MM.1S (cell line): ENCODE measurements at places on chromosomes 1 and 21.

DNA sequence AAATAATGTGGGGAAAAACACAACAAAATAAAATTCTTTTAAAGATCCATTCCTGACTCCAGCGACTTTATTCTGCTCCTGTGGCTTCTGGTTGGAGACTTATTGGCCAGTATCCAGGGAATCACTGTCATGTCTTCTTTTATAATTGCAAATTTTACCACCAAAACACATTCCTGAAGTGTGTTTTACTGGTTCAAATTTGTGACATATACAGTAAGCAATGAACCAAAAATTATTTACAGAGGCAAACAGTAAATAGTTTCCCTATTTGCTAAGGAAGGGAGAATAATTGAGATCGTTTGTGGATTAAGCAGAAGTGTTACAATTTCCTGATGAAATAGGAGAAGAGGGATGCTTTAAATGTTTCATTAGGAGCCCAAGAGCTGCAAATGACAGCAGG, 118.7 kb downstream of the ZNF281 start:
- H3K4me1 ChIP-seq: no peaks in the 10 kb centered on the region
- no peaks in the 10 kb centered on the region for H3K36me3 ChIP-seq
- H3K4me3 ChIP-seq: no peak overlapping the region
- no peak for DNase-seq

GRCh38 chr1:12593621-12594066, 24.4 kb downstream of the DHRS3 start:
- H3K27me3 ChIP-seq: peaks cover 14% of the 10 kb centered on the region
- H3K27ac ChIP-seq: no peak overlapping the region
- H3K4me1 ChIP-seq: no peaks in the 10 kb centered on the region
- no peaks in the 10 kb centered on the region for H3K36me3 ChIP-seq
- DNase-seq: no peak

GRCh38 chr1:183270541-183271141, 84.6 kb downstream of the LAMC2 start:
- H3K4me1 ChIP-seq: no peaks in the 10 kb centered on the region
- H3K27me3 ChIP-seq: no peaks in the 10 kb centered on the region
- no peak overlapping the region for H3K4me3 ChIP-seq
- no peaks in the 10 kb centered on the region for H3K36me3 ChIP-seq

DNA sequence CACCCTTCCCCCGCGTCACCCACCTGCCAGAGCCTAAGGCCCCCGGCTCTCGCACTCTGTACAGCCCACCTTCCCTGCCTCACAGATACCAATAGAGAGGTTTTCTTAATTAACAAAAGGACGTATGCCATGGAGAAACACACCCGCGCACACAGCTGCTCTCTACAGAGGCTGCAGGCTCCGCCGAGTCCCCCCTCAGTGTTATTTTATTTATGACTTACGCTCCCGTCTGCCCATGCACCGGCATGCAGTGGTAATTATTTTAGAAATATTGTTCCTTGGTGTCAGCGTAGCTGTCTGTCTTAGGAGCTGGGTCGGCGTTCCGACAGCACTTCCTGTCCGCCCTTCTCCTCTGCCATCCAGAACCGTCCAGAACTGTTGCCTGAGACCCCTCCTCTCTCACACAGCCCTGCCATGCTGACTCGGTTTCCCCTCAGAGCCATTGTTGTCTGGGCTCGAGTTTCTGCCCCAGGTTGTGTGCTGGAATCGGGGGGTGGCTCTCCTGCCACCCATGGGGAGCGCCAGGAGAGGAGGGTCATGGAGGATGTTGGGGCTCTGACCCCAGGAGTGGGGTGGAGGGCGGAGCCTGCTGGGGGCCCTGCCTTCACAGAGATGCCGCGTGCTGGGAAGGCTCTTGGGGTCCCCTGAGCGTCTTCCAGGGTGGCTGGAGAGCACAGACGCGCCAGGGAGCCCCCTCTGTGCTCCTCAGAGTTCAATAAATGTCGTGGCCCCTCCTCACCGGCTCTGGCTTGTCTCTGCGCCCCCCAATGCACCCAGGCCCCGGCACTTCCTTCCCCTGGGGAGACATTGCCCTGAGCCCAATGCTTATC, 39.6 kb upstream of the COL6A1 start:
- H3K27ac ChIP-seq: no peak overlapping the region
- H3K4me3 ChIP-seq: no peak overlapping the region
- peaks cover 92% of the 10 kb centered on the region for H3K27me3 ChIP-seq

DNA sequence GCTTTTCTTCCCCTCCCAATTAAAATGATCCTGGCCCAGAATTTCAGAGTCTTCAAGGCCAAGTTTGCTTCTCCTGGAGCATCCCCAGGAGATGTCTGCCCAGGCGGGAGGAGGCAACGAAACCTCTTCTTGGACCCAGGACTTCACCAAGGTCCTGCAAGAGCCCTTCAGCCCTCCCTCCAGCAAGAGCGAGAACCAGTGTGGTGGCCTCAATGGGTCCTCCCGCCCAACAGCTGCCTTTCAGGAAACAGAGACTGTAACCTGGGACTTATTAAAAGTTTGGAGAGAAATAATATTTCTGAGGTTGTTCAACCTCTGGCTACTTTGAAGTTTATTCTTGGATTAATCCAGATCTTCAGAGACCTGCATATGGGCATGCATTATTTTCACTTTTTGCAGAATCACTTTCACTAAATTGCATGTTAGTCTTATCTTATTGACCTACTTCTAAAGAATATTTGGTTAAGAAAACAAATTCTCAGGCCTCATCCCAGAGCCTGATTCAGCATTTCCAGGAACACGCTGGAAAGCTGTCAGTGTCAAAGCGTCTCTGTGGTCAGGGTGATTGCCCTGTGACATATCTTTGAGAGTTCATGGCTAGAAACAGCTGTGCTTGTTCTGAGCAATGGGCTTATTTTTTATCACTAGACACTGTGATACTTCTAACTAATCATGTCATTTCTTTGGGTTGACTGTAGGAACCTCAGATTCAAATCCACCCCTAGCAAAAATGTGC, 66.0 kb upstream of the CLDN14 start:
- no peaks in the 10 kb centered on the region for H3K36me3 ChIP-seq
- peaks cover 18% of the 10 kb centered on the region for H3K4me1 ChIP-seq
- H3K4me3 ChIP-seq: no peak overlapping the region
- no peak for DNase-seq
- no peaks in the 10 kb centered on the region for H3K27me3 ChIP-seq

GRCh38 chr1:68344208-68344607, 105.5 kb downstream of the RPE65 start:
- no peak overlapping the region for H3K27ac ChIP-seq
- H3K4me1 ChIP-seq: peaks cover 21% of the 10 kb centered on the region
- H3K36me3 ChIP-seq: no peaks in the 10 kb centered on the region
- no peak for DNase-seq
- no peaks in the 10 kb centered on the region for H3K27me3 ChIP-seq

GRCh38 chr1:223189903-223190724, 47.1 kb upstream of the TLR5 start:
- no peaks in the 10 kb centered on the region for H3K36me3 ChIP-seq
- peaks cover 6% of the 10 kb centered on the region; the same call in 1 of the 2 replicates for H3K4me1 ChIP-seq
- peaks cover 21% of the 10 kb centered on the region for H3K27me3 ChIP-seq
- no peak overlapping the region for H3K4me3 ChIP-seq
- DNase-seq: peak; percentile 51
- H3K27ac ChIP-seq: no peak overlapping the region

GRCh38 chr1:160569806-160570205, 9.5 kb downstream of the CD84 start:
- H3K36me3 ChIP-seq: no peaks in the 10 kb centered on the region
- no peaks in the 10 kb centered on the region for H3K4me1 ChIP-seq
- H3K27me3 ChIP-seq: no peaks in the 10 kb centered on the region
- no peak overlapping the region for H3K27ac ChIP-seq
- DNase-seq: no peak

GRCh38 chr1:56564615-56565014, 14.7 kb downstream of the PLPP3 start:
- no peak overlapping the region for H3K4me3 ChIP-seq
- H3K4me1 ChIP-seq: peaks cover 5% of the 10 kb centered on the region; the same call in 1 of the 2 replicates
- H3K27me3 ChIP-seq: no peaks in the 10 kb centered on the region
- no peak for DNase-seq
- no peak overlapping the region for H3K27ac ChIP-seq

DNA sequence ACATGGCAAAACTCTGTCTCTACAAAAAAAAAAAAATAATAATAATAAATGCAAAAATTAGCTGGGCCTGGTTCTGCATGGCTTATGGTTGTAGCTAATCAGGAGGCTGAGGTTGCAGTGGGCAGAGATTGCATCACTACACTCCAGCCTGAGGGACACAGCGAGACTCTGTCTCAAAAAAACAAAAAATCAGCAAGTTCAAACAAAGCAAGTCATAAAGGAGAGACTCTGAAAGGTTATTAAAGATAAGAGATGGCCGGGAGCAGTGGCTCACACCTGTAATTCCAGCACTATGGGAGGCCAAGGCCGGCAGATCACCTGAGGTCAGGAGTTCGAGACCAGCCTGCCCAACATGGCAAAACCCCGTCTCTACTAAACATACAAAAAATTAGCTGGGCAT, 28.8 kb downstream of the COP1 start:
- H3K27ac ChIP-seq: no peak overlapping the region
- no peak overlapping the region for H3K4me3 ChIP-seq
- H3K4me1 ChIP-seq: peaks cover 9% of the 10 kb centered on the region
- no peaks in the 10 kb centered on the region for H3K36me3 ChIP-seq
- H3K27me3 ChIP-seq: no peaks in the 10 kb centered on the region

DNA sequence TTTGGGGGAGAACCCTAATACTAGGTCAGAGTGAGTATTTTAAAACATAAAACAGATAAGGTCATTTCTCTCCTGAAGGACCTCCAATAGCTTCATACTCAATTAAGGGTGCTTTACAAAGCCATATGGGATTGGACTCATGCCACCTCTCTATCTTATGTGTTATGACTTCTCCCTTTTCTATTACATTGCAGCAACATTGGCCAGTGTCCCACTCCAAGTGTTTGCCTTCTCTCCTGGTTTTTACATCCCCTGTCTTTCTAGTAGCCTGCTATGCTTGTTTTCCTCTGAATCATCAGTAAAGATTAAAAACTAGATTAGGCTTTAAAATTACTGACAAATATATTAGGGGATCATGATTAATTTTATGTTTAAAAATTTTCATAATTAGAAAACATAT, 66.6 kb downstream of the SCMH1 start:
- H3K27me3 ChIP-seq: no peaks in the 10 kb centered on the region
- H3K4me3 ChIP-seq: no peak overlapping the region

- peaks cover 39% of the 10 kb centered on the region for H3K4me1 ChIP-seq
- no peaks in the 10 kb centered on the region for H3K27me3 ChIP-seq
- H3K4me3 ChIP-seq: no peak overlapping the region
Observed at GRCh38 chr1:202571719-202572339, 138.4 kb downstream of the SYT2 start.

DNA sequence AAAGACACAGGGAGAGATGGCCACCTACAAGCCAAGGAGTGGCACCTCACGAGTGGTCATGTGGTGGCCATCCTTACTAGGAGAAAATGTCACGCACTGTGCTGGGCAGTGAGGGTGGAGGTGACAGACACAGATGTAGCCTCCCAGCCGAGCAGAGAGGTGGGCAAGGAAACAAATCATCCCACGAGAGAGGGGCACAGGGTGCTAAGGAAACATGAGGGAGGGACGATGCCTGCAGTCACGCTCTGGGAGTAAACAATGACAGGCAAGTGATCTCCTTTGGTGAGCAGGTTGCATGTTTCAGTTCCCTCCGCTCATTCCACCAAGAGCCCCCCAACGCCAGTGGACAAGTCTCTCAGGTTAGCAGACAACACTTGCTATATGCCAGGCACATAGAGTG, 65.8 kb downstream of the CD247 start:
- no peak overlapping the region for H3K4me3 ChIP-seq
- H3K4me1 ChIP-seq: peaks cover 27% of the 10 kb centered on the region

DNA sequence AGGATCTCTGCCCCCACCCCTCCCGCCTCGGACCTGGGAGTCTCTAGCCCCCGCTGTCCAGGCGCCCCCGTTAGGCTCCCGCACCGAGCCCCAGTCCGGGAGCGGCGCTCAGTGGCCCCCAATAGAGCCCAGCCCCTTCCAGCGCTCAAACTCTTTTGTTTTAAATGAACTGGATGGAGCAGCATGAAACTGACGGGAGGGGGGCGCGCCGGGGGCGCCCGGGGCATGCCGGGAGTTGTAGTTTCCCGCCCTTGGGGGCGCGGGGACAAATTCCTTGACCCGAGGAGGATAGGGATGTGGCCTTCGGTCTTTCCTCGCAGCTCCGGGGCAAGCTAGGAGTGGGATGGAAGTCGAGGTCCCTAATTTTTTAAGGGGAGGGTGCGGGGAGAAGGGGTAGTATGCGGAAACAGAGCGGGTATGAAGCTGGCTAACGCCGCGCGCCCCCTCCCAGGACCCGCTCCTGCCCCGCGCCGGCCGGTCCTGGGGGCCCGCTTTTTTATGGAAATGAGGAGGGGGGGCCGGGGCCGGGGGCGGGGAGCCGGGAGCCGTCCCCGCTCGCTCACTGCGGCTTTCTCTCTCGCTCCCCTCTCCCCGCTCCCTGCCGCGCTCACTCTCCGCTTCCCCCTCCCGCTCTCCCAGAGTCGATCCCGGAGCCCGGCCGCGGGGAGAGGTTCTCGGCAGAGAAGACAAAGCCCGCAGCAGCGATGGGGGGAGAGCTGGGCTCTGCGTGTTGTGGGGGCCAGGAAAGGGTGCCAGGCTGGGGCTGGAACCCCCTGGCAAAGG, at the start of gene MEX3A:
TSS of gene MEX3A (minus strand) at position 157 of the 783 bp plus-strand sequence. CDS start 467 bp downstream, outside the sequence.
- no peak within 1 kb of the TSS for H3K27ac ChIP-seq
- H3K27me3 ChIP-seq: peaks cover 53% of the 10 kb centered on the region
- H3K36me3 ChIP-seq: no peaks in the 10 kb centered on the region
- DNase-seq: peak; percentile 65

- DNase-seq: no peak
- H3K4me3 ChIP-seq: no peak overlapping the region
- H3K27me3 ChIP-seq: no peaks in the 10 kb centered on the region
- H3K4me1 ChIP-seq: peaks cover 4% of the 10 kb centered on the region
- no peak overlapping the region for H3K27ac ChIP-seq
Observed at GRCh38 chr1:65001231-65001792, 35.0 kb upstream of the JAK1 start.

- H3K4me1 ChIP-seq: no peaks in the 10 kb centered on the region
- no peak for DNase-seq
- no peak overlapping the region for H3K4me3 ChIP-seq
- H3K27me3 ChIP-seq: no peaks in the 10 kb centered on the region
- H3K36me3 ChIP-seq: no peaks in the 10 kb centered on the region
- H3K27ac ChIP-seq: no peak overlapping the region
Observed at GRCh38 chr1:166814611-166815010, 24.7 kb upstream of the POGK start.

GRCh38 chr1:193726722-193727121, 540.3 kb upstream of the B3GALT2 start:
- H3K4me1 ChIP-seq: no peaks in the 10 kb centered on the region
- H3K27me3 ChIP-seq: no peaks in the 10 kb centered on the region
- no peak overlapping the region for H3K27ac ChIP-seq
- no peak overlapping the region for H3K4me3 ChIP-seq

GRCh38 chr1:19633106-19633505, 11.0 kb upstream of the NBL1 start:
- H3K4me3 ChIP-seq: no peak overlapping the region
- H3K27ac ChIP-seq: no peak overlapping the region
- H3K4me1 ChIP-seq: no peaks in the 10 kb centered on the region
- H3K27me3 ChIP-seq: no peaks in the 10 kb centered on the region
- no peak for DNase-seq
